Astrocyte of the spinal cord (primary cell): ENCODE measurements at places on chromosomes 7 and 10.

- DNase-seq, result no peak
These were observed 516.7 kb downstream of the ADRA2A start for GRCh38 chr10:111593578-111593977.

GRCh38 chr7:1062296-1063294, 18.2 kb downstream of the GPR146 start:
- DNase-seq, result no peak

DNA sequence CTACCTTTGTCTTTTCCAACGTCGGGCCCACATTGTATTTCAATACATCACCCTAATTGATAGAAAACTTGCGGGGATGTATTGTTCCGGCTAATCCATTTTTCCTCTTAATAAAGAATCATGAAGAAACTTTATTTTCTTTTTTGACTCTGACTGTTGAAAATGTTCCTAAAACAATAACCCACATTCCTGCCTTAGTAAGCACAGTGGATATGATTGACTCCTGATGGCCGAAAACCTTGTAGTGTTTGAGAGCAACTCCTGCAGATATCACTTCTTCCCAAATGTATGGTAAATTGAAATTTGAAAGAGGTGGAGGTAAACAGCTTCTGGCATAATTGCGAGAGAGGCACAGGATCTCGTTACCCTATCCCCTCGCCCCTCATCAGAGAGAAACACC, 65.7 kb downstream of the BICC1 start:
- DNase-seq, result no peak

GRCh38 chr7:121466455-121466854, 70.3 kb upstream of the FAM3C start:
- DNase-seq, result no peak

DNA sequence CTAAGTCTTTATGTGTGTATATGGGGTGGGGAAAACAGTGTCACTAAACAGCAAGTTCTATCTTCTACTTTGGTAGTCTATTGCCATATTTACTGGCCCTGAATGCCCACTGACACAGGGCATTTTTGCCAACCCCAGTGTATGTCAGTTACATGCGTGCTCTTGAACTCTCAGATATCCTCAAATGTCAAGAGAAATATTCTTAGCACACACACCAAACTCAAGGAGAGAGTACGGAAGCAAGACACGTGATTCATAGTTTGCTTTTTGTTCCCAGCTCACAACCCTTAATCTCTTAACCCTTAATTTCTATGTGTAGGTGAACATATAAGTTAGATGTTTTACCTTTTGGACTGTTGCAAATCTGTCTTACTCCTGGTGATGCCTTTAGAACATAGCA, 39.3 kb downstream of the EPC1 start:
- no peak for DNase-seq
